ENCODE measurements at places on chromosomes 3 and 15.

DNA sequence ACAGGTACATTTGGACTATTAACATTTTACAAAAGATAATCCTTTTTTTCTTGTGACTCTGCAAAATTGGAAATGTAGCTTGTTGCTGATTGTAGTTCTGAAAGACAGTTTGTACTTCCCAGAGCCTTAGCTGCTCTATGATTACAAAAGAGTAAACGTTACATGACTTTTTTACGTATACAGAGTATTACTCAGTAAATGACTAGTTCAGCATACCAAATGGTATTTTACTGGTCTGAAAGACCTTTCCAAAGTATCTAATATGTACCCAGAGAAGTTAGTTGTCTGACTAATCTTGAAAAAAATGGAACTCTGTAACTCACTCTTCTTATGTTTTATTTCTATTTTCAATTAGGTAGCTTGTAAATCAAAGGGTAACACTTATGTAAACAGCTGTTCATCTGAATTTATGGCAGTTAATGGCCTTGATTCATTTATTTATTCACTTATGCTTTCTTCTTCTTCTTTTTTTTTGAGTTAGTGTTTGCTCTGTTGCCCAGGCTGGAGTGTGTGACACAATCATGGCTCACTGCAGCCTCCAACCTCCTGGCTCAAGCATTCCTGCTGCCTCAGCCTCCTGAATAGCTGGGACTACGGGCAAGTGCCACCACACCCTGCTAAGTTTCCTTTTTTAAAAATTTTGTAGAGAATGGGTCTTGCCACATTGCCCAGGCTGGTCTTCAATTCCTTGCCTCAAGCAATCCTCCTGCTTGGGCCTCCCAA is 151.7 kb downstream of the C3orf38 start:
- DNase-seq, result no peak

- DNase-seq, result no peak
These were observed 30.4 kb downstream of the STARD9 start for GRCh38 chr15:42605796-42606195.

DNA sequence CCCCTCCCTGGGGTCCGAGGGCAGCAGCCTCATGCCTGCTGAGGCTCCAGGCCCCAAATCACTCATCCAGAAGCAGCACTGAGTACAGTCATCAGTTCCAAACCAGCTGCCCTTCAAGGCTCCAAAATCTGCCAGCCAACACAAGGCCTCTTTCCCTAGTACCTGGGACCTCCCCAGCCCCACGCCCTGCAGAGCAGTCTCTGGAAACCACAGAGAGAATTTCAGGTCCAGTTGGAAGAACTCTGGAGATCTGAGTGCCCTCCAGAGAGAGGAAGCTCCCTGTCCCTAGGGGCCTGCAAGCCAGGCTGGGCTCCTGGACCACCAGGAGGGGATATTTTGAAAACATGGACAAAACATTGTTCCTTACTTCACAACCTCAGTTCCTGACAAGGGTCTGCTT is 26.2 kb downstream of the TKT start:
- DNase-seq, result no peak

- DNase-seq, result no peak
These were observed 278.0 kb downstream of the ZBBX start for GRCh38 chr3:167102071-167102470.
